ENCODE measurements at places on chromosomes 12 and 14. TPM values are rescaled to one million over a fixed set of nuclear protein-coding genes. Genes with fewer than 3 reads are reported as not detected.

The RAPGEF3 gene
- total RNA-seq = 9.0 TPM

DNA sequence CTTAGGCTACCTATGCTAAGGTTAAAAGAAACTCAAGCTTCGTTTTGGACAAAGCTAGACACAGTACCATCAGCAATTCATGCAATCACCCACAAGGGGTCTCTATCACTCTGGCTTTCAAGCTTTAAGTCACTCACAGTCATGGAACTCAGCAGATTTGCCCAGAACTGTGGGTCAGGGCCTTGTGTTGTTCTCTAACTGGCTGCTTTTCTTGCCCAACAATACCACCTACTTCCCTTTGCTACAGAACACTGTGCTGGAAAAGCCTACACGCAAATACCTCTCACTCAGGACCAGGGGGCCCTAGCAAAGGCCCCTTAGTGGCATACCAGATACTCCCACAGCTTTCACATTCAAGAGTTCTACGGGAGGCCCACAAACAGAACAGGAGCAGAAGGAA is 9.1 kb downstream of the NEMP1 start:
- peak; percentile 22 for DNase-seq

DNA sequence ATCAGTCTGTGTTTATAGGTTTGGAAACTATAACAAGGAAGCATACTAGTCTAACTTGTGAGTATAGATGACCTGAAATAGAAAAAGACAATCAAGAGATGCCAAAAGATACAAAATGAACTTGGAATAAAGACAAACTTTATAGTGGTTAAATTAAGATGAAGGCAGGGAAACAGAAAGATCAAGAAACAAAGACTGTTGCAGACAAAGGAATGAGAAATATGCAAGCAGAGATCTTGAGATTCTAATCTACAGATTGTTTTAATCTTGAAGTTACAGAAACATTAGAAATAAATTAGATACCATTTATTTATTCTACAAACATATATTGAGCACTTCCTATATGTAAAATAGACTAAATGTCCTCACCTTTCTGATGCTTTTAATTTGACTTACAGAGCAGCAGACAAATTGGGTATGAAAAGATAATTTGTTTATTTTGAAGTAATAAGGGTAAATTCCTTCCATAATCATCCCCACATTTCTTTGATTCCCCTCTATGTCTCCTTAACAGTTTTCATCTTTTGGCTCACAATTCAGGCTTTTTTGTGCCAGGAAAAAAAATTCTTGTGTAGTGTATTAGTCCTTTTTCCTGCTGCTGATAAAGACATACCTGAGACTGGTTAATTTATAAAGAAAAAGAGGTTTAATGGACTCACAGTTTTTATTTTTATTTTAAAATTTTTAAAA is 134.4 kb downstream of the KITLG start:
- DNase-seq = no peak

GRCh38 chr12:112153893-112154219 is 28.5 kb downstream of the TRAFD1 start:
- DNase-seq = no peak

All from occipital lobe (tissue), 3 donors.